ENCODE measurements at places on chromosomes 5 and 9.

GRCh38 chr9:96762568-96762967, 15.3 kb downstream of the ZNF510 start:
- no peak for DNase-seq

DNA sequence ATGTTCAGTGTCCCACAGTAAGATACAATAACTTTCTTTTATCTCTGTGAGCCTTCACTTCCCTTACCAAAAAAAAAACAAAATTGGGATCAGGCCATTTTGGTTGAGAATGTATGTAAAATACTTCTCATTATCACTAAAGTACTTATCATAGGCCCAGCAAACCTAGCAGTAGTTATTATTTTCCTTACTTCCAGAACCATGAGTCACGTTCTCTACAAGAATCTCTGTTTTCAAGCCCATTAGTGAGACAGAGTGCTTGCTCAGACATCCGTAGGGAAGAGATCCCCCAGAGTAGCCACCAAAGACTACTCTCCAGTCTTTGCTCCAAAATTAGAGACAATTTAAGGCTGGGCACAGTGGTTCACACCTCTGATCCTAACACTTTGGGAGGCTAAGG, 103.9 kb upstream of the NR5A1 start:
- no peak for DNase-seq

GRCh38 chr9:93711002-93711401, 134.6 kb downstream of the PHF2 start:
- no peak for DNase-seq

DNA sequence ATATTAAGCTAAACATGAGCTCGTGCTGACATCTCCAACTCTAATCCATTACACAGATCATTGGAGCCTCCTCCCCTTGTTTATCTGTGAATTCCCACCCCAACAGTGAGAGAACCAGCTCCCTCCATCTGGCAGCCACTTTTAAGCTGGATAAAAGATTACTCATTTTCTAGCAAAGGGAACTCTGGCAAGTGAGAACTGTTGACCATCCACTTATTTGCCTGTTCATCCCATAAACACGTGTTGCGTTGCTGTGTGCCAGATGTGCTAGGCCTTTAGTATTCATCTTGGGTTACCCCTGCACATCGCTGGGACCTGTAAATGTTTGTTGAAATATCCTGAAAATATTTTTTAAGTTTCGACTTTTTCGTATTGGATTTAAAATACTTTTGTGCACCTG, 2.4 kb upstream of the TOR1A start:
- DNase-seq, result no peak

- no peak for DNase-seq
Observed at GRCh38 chr9:75500479-75500878, 390.0 kb upstream of the PCSK5 start.

DNA sequence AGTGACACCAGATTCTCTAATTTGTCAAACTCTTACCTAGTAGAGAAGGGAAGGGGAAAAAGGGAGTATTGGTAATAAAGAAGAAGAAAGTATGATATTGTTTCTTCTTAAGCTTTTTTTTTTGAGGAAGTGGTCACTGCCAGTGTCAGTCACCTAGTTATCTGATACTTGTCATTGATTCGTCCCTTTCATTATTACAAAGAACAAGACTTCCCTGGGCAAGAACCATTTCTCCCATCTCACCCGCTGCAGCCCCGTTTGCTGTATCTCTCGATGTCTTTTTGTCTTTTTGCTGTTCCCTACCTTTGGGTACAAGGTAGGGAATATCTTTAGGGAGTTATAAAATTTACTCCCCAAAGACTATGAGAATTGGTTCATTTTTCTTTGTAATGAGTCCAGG, 249.0 kb downstream of the ARHGAP26 start:
- DNase-seq, result no peak

- no peak for DNase-seq
Observed at GRCh38 chr5:158879993-158880392, 219.7 kb downstream of the EBF1 start.

- DNase-seq, result no peak
Observed at GRCh38 chr5:458547-459353, 15.8 kb downstream of the EXOC3 start.

Data from stimulated activated CD8-positive, alpha-beta memory T cell treated with anti-CD3 and anti-CD28 coated beads, Interleukin-12 subunit alpha, Interleukin-12 subunit beta, amount 100 ng/mL, for 1 hour (primary cell).